ENCODE measurements at places on chromosomes 5 and 9.

GRCh38 chr5:8766448-8766847, 779.4 kb downstream of the SEMA5A start:
- DNase-seq = no peak

DNA sequence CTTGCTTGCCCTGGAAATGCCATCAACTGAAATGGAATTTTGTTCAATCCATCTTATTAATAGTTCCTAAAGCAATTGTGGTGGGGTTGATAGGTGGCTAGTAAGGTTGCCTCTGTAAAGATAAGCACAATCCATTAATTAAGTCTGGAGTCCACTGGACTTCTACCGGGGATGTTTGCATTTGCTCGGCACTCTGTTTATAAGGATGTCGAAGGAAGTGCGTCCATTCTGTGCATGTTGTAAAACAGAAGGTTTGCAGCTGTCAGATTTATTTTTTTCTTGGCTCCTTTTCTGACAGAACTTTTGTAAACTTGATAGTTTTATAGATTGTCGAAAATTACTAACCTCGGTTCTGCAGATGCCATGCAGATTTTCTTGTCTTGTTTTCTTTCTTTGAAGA, 12.8 kb upstream of the TNFAIP8 start:
- no peak for DNase-seq

- no peak for DNase-seq
These were observed 87.3 kb downstream of the SEC61B start for GRCh38 chr9:99309141-99309939.

DNA sequence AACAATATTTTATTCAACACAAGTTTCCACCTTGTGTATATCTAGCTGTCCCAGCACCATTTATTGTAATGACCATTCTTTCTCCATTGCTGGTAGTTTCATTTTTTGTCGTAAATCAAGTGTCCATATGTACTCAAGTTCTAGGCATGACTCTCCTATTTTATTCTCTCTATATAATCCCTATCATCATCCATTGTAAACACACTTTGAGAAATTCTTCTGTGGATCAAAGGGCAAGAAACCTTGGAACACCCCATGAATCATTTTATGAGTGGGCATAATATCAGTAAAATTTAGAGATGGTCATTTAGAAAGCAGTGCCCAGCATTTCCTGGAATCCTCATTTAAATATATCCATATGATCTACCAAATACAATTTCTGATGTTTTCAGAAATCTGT, 35.8 kb upstream of the SPATA31D4 start:
- no peak for DNase-seq

GRCh38 chr5:121175986-121176385, 675.7 kb upstream of the FTMT start:
- DNase-seq = no peak

DNA sequence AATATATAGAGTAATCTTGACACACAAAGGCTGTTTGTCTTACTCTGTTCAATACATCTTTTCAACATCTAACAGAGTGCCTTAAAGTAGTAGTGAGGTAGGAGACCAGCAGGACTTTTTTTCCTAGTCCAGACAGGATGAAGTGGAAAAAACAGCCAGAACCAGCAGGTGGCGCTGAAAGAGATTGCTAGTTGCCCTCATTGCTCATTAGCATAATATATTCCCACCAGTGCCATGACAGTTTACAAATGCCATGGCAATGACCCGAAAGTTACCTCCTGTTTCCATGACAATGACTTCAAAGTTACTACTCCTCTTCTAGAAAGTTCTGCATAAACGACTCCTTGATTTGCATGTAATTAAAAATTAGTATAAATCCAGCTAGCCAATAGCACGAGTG, 387.4 kb downstream of the ACTL7B start:
- DNase-seq = no peak

GRCh38 chr5:57715296-57715695, 232.7 kb upstream of the ACTBL2 start:
- DNase-seq = no peak

GRCh38 chr9:114695948-114696347, 14.0 kb upstream of the TEX48 start:
- no peak for DNase-seq
